ENCODE measurements at places on chromosomes 6 and 20.

DNA sequence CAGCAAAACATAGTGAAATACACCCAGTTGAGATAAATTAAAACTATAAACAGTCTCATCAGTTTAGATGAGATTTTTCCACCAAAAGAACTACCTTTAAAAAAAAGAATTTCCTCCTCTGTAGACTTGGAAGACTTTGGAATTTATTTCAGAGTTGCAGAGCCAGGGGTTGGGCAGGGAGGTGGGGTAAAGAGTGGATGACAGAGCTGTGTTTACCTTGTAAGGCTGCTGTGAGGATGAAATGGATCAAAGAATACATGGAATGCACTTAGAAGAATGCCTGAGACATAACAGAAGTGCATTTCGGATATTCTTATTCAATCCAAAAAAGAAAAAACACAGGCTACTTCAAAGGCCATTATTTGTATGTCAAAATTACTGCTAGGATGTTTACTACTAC, 6.4 kb upstream of the LY86 start:
- no peak for DNase-seq

GRCh38 chr6:53756396-53756795, 38.4 kb upstream of the LRRC1 start:
- DNase-seq, result no peak

GRCh38 chr20:22394583-22394982, 189.8 kb downstream of the FOXA2 start:
- DNase-seq, result no peak

- DNase-seq, result no peak
Observed at GRCh38 chr6:108165714-108166663, at the start of gene NR2E1. TSS of gene NR2E1 (plus strand) at chr6:108166022. CDS start at chr6:108166766, 744 bp downstream.

DNA sequence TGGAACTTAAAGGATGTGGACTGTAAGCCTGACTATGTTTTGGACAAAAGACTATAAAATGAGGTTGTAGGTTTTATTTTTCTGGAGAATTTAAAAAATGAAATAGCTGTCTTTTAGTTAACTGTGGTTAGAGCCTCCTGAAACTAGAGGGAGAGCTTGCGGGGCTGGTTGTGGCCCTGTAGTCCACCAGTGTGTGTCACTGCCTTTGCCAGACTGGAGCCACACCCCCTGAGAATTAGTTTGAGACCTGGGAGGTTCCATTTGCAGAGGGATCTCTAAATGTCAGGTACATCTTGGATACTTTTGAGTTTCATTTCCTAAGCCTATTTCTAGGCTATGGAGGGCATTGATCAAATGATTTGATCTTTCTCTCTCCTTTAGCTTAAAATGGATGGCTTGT, 20.8 kb downstream of the ZC2HC1B start:
- DNase-seq, result no peak

GRCh38 chr6:31068669-31069340, 43.6 kb downstream of the C6orf15 start:
- DNase-seq, result peak; percentile 42

DNA sequence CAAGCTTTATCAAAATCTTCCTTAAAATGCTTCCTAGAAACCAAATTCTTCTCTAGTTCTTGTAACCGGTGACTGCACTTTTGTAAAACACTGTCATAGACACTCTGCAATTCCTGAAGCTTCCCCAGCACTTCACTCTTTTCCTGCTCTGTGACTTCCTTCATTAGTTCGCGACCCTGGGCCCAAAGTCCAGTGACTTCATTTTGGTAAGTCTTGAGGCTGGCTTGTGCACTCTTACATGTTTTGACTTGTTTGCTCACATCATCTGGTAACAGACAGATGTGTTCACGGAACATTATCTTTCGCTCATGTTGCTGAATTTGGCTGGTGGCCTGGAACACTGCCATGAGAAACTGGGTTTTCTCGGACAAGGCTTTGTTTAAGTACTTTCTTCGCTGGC, 306.2 kb downstream of the SYNE1 start:
- DNase-seq, result no peak

- DNase-seq, result no peak
Observed at GRCh38 chr20:48416002-48416401, 411.8 kb downstream of the PREX1 start.

DNA sequence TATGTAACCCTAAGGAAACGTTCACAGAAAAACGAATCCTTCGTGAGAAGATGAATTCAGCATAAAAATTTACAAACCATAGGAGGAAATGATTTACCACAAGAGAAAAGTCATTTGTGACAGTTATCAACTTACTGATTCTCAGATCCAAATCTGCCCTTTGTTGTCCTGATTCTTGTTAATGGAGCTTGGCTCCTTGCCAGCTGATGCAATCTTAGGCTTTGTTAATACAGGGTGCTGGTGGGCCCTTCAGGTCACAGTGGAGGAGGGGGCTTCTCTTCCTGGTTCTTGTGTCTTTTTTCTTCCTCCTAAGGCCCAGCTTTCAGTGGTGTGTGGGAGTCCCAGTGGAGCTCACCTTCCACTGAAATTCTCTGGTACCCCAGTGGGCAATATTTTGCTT, 108.4 kb upstream of the MAP3K7 start:
- no peak for DNase-seq

- DNase-seq, result no peak
Observed at GRCh38 chr6:124479991-124480430, 482.2 kb upstream of the RNF217 start.

DNA sequence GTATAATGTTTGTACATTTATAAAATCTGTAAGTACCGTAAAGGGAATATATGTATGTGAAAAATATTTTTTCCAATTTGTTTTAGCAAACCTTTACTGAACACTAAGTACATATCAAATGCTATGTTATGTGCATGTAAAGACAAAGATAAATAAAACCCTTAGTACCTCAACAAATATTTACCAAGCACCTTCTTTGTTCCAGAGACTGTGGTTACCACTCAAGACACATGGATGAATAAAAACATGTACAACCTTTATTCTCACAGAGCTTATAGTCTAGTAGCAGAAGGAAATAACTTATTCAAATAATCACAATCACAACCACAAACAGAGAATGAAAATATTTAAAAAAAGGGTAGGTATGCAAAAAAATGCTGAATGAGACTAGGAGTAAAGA, 17.5 kb downstream of the TMX4 start:
- DNase-seq, result no peak

- no peak for DNase-seq
Observed at GRCh38 chr6:10559522-10560152, 38.5 kb downstream of the GCNT2 start.

DNA sequence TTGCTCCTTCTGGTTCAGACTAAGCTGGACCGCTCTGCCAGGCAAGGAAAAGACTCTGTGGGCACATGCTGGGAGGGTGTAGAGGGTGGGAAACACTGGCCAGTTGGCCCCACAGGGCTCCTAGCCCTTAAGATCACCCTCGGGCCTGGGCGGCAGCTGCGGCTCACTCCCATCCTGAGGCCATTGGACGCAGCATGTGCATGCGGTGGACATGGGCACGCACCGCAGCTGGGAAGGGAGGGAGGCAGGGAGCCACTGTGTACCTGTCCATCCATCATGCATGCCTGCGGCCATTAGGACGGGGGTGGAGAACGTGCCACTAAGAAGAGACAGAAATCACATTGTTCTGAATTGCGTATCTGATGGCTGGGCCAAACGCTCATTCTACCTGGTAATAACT, 140.1 kb upstream of the THBS2 start:
- DNase-seq, result no peak

All from stimulated activated CD4-positive, alpha-beta T cell treated with anti-CD3 and anti-CD28 coated beads, Interleukin-15, amount 100 ng/mL, for 1 hour (primary cell).